ENCODE measurements at places on chromosomes 5 and 9.

DNA sequence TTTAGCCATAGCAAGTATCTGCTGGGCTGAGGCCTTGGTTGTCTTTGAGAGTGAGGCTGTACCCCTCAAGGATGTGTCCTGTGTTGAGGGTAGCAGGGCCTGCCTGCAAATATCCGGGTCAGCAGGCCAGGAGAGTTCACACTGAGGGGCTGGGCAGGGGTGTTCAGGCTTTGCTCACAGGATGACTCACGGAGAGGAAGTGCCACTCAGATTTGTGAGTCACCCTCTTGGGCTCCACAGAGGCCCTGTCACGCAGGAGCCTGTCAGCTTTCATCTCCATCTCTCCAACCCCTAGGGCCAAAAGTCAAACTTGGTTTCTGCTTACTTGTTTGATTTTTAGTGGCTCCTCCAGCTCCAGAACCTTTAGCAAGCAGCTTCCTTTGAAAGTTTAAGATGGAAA, 211.5 kb downstream of the SEC61B start:
- DNase-seq, result peak; percentile 93

DNA sequence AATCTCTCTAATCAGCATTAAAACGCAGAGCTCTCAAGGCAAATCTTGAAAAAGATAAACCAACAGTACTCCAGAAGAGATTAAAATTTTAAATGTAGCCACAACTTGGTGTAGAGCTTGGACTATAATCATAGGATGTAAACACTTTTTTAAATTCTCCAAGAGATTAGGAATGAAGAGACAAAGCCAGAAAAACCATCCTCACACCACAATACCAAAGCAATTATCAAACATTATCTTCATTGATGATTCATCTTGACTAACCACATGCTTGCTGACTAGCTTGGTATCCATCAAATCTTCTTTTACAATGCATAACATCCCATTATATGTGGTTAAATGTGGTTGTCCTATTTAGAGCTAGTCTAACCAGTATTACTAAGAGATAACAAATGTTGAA, 815.1 kb downstream of the TLE1 start:
- DNase-seq, result no peak

DNA sequence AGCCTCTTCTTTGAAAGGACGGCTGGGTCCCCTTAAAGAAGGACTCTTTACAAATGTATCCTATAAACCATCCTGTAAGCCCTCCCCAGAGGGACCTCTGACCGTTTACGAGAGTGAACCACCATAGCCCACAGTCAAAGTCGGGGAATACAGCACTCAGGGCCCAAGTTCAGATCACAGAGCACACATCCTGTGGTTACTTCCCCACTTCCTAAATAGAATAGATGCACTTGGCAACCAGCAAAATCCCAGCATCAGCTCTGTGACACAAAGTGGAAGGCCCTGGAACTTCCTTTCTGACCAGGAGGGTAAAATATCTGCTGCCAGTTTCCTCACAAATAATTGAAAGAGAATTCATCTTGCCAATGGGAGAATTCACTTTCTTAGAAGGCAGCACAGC, 6.9 kb upstream of the IGFBPL1 start:
- no peak for DNase-seq

DNA sequence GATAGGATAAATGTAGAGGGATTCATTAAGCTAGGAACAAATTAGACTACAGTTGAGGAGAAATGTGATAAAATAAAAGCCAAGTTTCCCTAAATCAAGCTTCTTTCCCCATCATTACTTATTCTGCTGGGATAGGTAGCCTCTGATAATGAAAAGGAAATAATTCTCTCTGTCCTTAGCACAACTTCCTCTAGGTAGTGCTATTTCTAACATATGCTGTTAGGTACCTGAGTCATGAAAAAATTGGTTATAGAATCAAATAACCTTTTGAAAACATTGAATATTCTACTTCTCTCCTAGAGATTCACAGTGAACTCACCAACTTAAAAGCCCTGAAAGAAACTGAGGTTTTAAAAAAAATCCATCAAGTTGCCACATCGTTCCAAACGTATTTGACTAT, 1793.1 kb downstream of the EFNA5 start:
- DNase-seq, result no peak

- no peak for DNase-seq
Observed at GRCh38 chr9:91415290-91415689, 8.3 kb downstream of the NFIL3 start.

DNA sequence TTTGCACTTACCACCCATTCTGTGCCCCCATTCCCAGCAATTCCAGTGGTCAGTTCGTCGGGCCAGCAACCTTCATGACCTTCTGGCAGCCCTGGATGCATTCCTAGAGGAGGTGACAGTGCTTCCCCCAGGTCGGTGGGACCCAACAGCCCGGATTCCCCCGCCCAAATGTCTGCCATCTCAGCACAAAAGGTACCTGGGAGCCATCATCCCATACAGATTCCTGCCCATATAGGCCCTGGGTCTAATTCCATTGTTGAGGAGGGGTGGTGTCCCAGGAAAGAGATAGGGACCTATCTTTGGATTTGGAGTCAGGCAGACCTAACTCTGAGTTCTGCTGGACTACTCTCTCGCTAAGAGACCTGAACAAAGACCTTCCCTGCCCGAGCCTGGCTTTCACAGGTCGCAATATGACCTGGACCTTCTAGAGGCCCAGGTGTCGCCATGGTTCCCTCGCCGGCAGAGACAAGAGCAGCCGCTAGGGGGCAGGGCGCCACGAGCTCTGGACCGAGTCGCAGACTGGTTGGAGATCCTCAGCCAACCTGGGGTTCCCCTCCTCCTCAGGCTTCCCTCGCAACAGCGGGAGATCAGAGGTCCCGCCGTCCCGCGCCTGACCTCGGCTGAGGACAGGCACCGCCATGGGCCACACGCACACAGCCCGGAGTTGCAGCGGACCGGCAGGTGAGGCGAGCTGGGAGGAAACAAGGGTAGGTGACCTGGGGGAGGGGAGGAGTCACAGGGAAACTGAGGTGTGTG, 3.1 kb downstream of the SLC4A9 start:
- peak; percentile 86 for DNase-seq

- DNase-seq, result no peak
Observed at GRCh38 chr5:159179529-159180305, 29.6 kb downstream of the RNF145 start.

All from natural killer cell treated with Interleukin-12 subunit alpha and Interleukin-12 subunit beta and Interleukin-15 and Interleukin-18, amount 100 ng/mL, for 72 hours (primary cell).